ENCODE measurements at places on chromosomes 11 and 22.
A peak's percentile ranks its signal among the peaks of the same experiment; 100 is the strongest.

DNA sequence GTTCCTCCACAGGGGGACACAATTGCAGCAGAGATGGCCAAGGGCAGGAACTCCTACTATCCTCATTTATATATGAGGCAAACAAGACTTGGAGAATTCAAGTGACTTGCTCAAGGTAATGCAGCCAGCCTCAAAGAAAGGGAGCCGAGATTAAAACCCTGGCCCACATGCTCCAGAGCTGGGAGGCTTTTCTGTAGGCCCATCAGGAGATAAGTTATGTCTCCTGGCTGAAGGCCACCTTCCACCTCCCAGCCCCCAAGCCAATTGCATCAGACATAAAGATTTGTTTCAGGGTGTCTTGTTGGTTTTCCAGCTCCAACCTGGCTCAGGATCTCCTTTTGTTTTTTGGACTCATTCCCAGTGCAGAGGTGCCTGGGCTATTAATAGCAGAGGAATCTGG lies 59.5 kb downstream of the SMIM38 start:
- DNase-seq: no peak

GRCh38 chr11:1486054-1486825 lies at the start of gene MOB2:
Gene MOB2, minus strand, starts transcription at chr11:1486779. Its CDS starts 223 bp downstream, at chr11:1486556.
- DNase-seq: no peak

DNA sequence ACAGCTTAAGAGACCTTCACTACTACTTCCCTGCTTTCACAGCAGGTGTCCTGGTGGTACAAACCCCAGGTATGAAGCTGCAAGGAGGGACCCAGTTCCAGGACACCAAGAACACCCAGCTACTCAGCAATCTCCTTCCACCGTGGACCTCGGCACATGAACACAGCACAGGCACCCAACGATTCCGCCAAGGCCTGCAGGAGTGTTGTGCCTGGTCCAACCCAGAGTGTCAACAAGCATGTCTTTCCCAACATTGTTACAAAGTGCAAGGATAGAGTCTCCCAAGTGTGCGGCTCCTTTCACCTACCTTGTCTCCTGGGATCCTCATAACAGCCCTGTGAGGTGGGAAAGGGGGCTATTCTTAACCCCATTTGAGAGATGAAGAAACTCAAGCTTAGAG lies 11.8 kb downstream of the PATZ1 start:
- no peak for DNase-seq

DNA sequence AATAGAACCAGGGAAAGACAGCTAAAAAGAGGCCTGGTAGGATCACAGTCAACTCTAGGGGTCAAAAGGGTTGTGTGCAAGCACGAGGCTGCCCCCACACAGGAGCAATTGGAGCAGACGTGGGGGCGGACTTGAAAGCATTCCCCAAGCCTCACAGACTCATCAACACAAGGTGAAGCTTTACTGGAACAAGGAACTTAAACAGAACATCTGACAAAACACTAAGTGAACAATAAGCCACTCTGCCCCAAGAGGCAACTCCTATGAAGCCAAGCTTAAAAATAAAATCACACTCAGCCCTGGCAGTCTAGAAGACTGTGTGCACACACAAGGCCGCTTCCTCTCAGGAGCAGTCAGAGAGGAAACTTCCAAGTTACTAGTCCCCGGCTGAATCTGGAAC lies 32.2 kb upstream of the TEAD1 start:
- DNase-seq: no peak

DNA sequence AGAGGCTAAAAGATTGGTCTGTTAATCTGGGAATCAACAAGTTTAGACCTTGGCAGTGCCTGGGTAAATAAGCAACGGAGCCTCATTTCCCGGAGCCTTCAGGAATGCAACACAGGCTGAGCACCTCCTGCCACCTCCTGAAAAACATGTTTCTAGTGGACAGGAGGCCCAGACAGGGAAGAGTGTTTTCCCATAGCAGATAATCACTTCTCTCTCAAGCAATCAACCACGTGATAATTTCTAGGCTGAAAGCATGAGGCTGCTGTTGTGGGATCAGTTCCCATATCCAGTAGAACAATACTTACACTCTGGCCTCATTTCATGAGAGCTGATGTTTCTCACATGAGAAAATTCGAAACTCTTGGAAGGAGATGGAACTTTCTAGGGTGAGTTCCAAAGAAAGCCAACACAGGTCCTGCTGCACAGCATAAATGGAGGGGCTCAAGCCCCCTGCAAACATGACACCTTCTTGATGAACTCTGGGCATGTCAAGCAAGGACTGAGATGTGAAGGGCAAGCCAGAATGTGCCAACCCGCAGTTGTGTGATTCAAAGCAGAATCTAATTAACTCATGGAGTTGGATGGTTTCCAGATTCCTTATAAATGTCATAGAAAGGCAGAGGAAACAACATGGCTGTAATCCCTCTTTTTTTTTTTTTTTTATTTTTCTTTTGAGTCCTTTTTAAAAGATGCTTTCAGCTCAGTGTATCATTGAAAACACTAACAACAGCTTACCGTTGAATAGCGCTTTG lies 228.5 kb upstream of the SESN3 start:
- DNase-seq: no peak

DNA sequence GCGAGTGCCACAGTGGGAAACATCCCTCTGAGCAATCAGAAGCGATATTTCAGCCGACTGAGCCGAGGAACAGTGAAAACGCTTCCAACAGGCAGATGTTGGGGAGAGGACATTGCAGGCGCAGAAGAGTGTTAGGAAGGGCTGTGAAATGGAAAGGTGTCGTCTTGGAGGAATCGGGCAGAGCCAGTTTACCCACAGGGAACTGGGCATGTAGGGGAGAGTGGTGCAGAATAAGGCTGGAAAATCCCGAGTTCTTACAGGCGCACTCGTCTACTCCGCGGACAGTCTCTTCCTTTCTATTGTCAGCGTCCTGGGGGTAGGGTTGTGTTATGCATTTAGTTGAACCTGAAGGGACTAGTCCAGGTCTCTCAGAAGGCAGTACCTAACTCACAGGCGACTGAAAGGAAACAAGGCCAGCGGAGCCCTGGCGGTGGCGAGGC lies 1.1 kb upstream of the APLP2 start:
- no peak for DNase-seq

- DNase-seq: no peak
These were observed 12.4 kb downstream of the PLEKHA7 start for GRCh38 chr11:17001806-17002205.

GRCh38 chr22:45335854-45336522 lies 26.3 kb downstream of the FAM118A start:
- no peak for DNase-seq

DNA sequence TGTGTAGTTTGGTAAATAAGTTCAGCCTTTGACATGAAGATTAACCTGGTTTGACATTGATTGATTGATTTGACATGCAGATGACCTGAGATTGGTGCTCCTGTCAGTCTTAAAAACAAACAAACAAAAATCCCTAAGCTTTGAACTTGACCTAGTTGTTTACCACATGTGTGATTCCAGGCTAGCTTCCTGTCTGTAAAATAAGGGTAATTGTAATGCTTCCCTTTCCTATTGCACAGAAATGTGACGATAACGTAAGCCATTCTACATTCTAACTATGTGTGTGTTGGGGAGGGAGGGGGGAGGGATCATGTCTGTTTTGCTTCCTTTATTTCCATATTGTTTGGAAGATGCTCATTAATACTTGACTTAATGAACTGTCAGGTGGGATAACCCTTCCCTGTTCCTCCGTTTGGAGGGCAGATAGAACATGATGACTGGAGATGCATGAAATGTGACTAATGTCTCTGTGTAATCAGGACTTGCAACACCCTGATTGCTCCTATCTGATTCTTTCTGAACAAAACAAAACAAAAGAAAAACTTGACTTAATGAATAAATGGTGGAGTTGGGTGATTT lies 106.1 kb upstream of the CLMP start:
- DNase-seq: no peak

GRCh38 chr11:108206171-108206570 lies 16.3 kb downstream of the NPAT start:
- no peak for DNase-seq

GRCh38 chr11:63621071-63621470 lies 6.8 kb upstream of the PLAAT3 start:
- DNase-seq: no peak

GRCh38 chr11:79139900-79140299 lies 300.9 kb downstream of the TENM4 start:
- DNase-seq: no peak

- DNase-seq: peak; percentile 73
These were observed at the start of gene UBXN1 for GRCh38 chr11:62678770-62679696. Gene UBXN1, minus strand, starts transcription at chr11:62679073. Its CDS starts 150 bp downstream, at chr11:62678923.

- DNase-seq: no peak
These were observed 808.0 kb downstream of the DLG2 start for GRCh38 chr11:84819128-84819527.

DNA sequence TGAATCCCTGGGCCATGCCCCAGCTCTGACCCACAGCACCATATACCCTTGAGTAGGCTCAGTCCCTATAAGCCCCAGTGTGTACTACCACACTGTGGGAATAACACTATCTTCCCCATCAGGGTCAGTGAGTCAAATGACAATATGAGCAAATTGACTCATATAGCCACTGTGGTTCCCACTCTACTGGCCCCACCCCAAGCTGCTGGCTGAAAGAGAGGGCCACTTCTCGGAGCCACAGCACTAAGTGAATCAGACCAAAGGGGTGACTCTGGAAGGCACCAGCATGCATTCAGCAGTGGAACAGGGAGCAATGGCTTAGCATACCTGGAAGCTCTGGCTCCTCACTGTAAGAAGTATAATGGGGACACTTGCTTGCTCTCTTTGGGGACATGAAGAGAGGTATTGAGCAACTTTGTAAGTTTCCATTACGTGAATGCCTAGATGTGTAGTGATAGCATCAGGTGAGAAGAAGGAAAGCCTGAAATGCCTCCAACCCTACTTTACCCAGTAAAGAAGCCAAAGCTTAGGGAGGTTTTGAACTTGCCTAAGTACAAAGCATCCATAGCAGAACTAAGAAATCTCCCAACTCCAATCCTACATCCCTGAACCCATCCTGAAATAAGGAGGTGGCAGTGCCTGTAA lies 13.5 kb downstream of the CD59 start:
- DNase-seq: no peak

DNA sequence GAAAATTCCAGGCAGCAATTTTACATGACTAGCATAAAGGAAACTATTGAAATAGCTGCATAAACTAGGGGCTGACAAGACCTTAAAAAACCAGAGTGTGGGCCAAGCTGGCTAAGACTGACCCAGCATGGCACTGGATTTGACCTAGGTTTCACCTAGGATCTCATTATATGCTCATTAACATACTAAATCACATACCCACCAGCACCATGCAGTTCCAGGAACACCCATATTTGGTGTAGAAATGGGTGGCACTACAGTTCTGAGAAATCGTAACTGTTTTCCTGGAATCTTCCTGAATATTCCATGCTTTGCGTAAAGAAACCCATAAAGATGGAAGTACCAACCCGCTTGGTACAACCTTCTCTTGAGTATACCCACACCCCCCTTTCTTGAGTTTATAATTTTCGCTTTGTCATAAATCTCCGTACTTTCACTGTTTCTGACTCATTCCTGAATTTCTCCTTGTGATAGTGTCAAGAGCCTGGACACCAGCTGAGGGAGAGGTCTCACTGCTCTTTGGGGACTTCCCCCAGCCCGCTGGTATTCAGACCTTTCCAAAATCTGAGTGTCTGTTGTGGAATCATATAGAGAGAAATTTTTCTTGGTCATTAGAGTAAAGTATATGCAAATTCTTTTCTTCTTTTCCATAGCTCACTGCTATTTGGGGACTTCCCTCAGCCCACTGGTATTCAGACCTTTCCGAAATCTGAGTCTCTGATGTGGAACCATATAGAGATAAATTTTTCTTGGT lies 55.1 kb downstream of the MTMR3 start:
- no peak for DNase-seq

GRCh38 chr11:34232807-34233206 lies 125.0 kb downstream of the ABTB2 start:
- no peak for DNase-seq

DNA sequence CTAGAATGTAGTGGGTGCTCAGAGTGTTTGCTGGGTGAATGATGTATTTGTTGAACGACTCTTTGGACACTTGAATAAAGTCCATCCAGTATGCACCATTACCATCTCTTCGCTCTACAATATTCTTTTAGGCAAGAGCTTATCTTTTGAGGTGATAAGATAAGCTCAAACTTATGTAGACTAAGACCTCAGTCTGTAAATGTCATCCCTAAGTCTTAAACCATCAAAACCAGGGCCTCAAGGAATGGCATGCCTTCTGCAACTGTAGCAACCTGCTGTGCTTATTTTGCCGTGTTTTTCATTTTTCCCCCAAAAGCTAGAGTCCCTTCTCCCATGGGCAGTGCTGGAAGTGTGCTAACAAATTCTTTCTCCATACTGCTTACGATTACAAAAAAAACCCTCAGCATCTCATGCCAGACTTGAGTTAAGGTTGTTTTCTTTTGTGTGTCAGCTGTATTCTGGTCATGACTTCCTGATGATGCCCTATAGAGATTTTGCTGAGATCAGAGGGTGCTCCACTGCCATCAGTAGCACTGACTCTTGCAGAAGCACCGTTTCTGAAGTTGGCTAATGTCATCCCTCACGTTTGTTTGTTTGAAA lies 27.8 kb downstream of the LIMK2 start:
- DNase-seq: no peak

GRCh38 chr11:47723041-47723440 lies 7.9 kb upstream of the AGBL2 start:
- DNase-seq: no peak

DNA sequence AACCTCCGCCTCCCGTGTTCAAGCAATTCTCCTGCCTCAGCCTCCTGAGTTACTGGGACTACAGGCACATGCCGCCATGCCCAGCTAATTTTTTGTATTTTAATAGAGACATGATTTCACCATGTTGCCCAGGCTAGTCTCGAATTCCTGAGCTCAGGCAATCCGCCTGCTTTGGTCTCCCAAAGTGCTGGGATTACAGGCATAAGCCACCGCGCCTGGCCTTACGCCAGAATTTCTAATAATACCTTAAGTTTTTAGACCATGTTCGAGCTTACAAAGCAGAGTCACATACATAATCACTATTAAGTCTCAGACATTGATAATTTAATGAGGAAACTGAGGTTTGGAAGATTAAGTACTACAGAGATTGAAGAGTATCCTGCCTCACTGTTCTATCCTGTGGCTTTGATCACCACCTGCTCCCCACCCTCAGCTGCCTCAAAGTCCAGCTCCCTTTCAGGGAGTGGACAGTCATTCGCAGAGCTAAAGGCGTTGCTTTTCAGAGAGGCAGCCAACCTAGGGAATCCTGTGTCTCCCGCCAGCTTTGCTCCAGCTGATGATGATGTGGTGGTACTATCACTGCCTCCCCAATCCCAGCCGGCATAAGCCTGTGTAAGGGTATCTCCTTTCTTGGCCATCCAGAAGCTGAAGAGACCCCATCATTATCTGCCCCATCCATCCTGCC lies 7.7 kb downstream of the UBASH3B start:
- DNase-seq: no peak

GRCh38 chr11:121688860-121689614 lies 236.3 kb upstream of the SORL1-AS1 start:
- DNase-seq: no peak

GRCh38 chr22:46414704-46415103 lies 79.2 kb downstream of the TRMU start:
- no peak for DNase-seq

- peak; percentile 96 for DNase-seq
These were observed 1.9 kb upstream of the CARD16 start for GRCh38 chr11:105046898-105047579.

GRCh38 chr11:28107191-28107749 lies 686 bp downstream of the KIF18A start:
- no peak for DNase-seq

All from HS-5 (cell line).